ENCODE measurements at places on chromosomes 4 and X.

GRCh38 chr4:26724534-26724933 lies 136.1 kb upstream of the STIM2 start:
- DNase-seq, result no peak

GRCh38 chr4:21134994-21135393 lies 434.7 kb downstream of the PACRGL start:
- DNase-seq, result peak; percentile 61

DNA sequence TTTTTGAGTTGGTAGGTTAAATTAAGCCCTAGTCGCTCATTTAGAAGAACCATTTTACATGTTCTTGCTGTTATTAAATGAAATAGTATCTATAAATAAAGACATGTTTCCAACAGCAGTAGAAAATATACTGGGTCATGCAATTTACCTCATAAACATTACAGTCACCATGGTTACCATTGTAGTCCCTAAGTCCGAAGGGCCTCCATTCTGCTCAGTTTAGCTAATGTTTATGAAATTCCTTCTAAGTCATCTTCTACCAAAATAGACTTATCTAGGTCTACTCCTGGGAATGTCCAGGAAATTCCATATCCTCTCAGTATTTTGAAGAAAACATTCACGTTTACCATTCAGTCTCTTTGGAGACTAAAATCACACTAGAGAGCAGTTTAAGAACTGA lies 292.5 kb upstream of the DCAF8L1 start:
- DNase-seq, result no peak

DNA sequence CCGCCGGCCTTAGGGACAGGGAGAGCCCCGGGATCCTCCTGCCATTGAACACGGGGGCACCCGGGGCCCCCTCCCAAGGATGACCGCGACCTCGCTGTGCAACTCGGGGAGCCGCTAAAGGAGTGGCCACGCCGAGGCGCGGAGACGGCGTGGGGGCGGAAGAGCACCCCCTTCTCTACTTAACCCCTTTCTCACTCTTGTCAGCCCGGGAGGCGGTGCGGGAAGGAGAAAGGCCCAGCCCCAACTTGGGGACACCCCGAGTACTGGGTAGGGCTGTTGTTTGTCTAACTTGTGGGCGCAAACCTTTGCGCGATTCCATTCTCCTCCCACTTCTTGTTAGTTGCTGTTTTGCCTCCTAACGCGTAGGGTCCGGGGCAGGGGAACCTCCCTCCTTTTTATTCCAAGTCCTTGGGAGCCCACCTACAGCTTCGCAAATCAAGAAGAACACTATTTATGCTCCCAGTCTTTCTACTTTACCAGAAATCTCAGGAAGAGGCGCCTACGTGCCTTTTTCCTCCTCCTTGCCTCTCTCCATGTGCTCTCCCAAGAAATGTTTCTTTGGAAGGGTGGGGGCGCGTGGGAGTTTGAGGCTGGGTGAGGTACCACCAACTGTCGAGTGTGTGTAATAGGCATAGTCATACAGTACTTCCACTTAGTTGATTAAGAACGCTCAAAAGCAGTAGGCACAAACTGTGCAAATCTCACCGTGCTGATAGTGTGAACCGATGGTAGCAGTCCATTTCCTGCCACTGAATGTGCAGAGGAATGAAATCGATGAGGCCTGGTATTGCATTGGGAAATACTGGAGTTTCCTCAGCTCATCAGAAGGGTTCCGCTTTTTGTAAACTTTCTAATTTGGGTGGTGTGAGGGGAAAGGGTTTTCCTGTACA lies 813 bp downstream of the DIAPH2 start:
- DNase-seq, result peak; percentile 2

DNA sequence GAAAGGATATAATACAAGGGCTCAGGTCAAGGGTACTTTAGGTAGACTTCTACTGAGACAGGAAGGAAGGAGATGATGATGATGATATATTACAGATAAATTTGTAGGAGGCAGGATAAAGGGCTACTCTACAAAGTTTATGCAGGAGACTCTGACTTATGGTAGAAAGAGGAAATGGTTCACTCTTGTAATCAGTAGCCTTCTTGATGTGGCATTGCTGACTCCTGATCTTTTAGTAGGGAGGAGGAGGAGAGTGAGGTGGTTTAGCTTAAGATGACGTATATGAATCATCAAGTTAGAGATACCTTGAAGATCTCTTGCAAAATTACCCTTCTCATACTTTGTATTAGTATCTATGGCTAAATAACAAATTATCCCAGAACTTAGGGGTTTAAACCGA lies 4.7 kb downstream of the BLTP1 start:
- no peak for DNase-seq

- DNase-seq, result no peak
Measured at GRCh38 chr4:102579794-102580462, 78.8 kb downstream of the NFKB1 start.

- no peak for DNase-seq
Measured at GRCh38 chr4:48116582-48116981, 17.5 kb downstream of the TXK start.

- no peak for DNase-seq
Measured at GRCh38 chr4:56626963-56627362, 54.1 kb downstream of the HOPX start.

DNA sequence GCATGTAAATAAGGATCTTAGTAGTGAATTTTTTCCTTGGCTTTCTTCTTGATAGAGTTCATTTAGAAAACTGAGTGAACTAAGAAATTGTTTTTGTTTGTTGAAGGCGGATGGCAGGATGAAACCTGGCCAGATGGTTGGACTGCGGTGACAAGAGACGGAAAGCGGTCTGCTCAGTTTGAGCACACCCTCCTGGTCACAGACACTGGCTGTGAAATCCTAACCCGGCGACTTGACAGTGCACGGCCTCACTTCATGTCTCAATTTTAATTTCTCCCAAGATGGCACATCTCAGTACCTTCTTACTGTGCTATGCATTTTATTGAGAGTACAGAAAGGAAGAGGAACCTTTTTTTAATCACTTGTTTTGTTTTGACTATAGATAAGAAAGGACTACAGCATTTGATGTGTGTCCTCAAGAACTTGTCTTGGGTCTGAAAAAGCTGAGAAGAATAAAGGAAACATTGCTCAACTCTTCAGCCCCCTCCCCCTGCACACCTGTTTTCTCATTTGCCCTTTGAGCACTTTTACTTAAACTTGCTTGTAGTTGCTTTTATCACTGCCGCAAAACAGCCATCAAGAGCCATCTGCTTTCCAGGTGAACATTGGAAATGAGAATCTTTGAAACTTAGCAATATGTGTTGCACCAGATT lies 27.4 kb downstream of the ADH5 start:
- no peak for DNase-seq

DNA sequence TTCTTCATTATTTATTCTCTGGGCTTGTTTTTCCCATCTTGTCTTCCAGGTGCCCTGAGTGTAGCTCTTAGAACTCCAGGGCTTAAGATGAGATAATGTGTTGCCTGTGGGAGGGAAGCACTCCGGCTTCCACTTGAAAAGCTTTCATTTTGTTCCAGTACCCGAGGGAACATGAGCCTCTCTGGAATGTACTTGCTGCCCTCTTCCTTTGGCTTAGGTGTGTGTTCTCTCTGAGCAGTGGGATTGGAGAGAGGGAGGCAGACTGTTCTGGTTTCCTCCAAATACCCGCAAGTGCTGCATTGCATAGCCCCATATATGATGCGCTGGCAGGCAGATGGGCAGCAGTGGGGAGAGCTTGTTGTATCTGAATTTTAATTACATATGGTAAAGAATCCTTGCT lies 861 bp upstream of the DTHD1 start:
- no peak for DNase-seq

- DNase-seq, result no peak
Measured at GRCh38 chr4:38568768-38569167, 95.2 kb upstream of the KLF3 start.

DNA sequence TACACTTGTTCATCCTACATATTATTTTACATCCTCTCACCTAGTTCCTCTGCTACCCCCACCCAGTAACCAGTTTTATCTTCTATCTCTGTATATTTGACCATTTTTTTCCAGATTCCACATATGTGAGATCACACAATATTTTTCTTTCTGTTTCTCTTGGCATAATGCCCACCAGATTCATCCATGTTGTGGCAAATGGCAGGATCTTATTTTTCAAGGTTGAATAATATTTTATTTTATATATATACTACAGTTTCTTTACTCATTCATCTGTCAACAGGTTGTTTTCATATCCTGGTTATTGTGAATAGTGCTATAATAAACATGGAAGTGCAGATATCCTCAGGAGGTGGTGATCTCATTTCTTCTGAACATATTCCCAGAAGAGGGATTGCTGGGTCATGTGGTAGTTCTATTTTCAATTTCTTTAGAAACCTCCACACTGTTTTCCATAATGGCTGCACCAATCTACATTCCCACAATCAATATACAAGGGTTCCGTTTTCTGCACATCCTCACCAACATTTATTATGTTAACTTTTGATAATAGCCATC lies 48.2 kb downstream of the THAP9 start:
- DNase-seq, result no peak
